ENCODE measurements at places on chromosomes 12 and 14.

DNA sequence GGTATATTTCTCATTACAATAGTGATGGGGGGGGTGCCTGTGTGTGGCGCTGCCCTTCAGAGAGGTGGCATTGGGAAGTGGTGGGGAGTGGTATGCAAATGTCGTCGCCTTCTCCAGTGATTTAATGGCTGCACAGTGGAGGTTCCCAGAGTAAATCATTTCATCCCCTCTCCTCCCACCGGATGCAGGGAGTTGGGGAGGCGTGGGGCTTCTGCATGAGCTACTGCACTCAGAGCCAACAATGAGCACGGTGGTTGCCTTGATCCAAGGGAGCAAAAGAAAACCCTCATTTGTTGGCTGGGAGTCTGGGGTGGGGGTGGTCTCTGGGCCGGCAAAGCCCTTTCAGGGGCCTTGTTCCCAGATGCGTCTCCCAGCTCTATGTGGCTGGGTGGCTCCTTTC, 124.3 kb downstream of the AACS start:
- DNase-seq = no peak

DNA sequence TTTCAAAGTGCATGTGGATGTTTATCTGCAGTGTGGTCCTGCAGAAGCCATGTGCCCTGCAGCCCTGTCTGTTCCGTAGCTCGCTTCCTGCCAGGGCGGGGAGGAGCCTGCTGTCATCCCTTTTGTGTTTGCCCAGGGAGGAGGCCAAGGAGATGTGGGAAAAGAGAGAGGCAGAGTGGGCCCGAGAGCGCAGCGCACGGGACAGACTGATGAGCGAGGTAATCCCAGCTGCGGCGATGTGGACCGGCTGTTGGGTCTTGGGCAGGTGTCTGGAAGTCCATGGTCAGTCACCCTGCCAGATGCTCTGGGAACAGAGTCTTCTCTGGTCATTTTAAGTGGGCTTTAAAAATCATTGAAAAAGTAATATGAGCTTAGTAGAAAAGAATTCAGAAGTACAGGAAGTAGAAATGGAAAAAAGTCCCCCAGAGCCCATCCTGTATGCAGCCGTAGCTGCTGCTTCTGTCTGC, 12.8 kb downstream of the TCHP start:
- DNase-seq = no peak

- no peak for DNase-seq
These were observed 71.8 kb upstream of the PLEKHG7 start for GRCh38 chr12:92630968-92631367.

DNA sequence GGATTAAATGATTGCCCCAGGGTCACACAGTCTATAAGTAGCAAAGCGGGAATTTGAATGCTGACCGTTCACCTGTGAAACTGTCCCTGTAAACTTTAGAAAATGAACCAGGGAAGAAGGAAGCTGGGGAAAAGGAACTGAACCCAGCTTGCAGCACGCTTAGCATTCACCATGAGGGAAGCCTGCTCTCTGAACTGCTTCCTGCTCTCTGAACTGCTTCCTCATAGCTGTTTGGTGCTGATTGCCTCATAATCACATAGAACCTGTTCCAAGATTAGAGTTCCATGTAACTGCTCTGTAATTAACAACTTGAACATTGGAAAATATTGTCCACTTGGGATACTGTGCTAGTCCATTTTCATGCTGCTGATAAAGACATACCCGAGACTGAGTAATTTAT, 1504.8 kb upstream of the TMEM132C start:
- no peak for DNase-seq

GRCh38 chr12:17060260-17060659, 454.3 kb upstream of the LMO3 start:
- DNase-seq = no peak

GRCh38 chr12:71439613-71440344, at the start of gene LGR5:
TSS of gene LGR5 (plus strand) at chr12:71439798. CDS start at chr12:71440081, 283 bp downstream.
- DNase-seq = peak; percentile 34

GRCh38 chr12:77049767-77050353, 15.5 kb downstream of the E2F7 start:
- DNase-seq = peak; percentile 49

- DNase-seq = no peak
These were observed 39.4 kb downstream of the SH2B3 start for GRCh38 chr12:111444925-111445725.

DNA sequence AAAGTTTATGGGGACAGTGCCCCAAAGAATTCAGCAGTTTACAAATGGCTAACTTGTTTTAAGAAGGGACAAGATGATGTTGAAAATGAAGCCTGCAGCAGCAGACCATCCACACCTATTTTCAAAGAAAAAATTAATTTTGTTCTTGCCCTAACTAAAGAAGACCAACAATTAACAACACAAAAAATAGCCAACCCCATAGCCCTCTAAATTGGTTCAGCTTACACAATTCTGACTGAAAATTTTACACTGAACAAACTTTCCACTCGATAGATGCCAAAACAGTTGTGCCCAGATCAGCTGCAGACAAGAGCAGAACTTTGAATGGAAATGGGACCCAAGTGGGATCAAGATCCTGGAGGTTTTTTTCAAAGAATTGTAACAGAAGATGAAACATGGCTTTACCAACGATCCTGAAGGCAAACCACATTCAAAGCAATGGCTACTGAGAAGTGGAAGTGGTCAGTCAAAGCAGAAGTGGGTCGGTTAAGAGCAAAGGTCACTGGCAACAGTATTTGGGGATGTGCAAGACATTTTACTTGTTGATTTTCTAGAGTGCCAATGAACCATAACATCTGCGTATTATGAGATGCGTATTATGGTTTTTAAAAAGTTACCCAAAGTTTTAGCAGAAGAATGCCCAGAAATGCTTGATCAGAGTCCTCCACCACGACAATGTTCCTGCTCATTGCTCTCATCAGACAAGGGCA, 30.0 kb downstream of the SLC39A9 start:
- no peak for DNase-seq

DNA sequence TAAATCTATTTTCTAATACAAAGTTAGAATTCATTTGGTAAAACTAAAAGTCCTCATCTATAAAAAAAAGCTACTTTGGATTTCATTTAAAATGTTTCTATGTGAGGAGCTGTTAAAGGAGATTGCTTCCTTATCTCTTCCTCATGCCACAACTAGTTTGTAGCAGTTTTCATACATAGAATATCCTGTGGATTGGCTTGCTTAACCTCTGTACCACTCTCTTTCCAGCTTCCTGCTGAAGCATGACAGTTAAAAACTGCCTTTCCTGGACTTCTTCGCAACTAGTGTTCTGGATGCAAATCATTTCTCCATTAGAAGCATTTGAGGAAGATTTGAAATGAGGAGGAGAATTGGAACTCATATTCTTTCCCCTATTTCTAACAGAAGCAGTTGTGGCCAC, 49.6 kb downstream of the ST8SIA1 start:
- DNase-seq = no peak

- DNase-seq = no peak
These were observed 11.1 kb upstream of the KRT7 start for GRCh38 chr12:52221912-52222457.

DNA sequence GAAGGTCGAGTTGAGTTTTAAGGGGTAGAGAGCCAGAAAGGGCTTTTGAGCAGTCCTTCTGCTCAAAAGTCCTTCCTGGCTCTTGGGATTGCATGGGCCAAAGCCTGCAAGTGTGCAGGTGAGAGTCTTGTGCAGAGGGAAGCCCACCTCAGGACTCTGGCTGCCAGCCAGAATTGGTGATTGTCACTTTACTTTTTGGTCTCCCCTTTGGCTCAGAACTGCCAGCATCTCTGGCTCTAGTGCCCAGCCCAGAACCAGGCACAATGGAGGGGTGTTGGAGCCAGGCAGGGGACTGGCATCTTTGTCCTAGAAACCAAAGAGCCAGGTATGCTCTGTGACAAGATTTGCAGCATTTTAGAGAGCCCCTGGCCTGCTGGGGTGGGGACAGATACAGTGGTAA, 23.5 kb downstream of the FAM222A start:
- DNase-seq = no peak

GRCh38 chr14:92584816-92585215, 71.2 kb downstream of the RIN3 start:
- no peak for DNase-seq

DNA sequence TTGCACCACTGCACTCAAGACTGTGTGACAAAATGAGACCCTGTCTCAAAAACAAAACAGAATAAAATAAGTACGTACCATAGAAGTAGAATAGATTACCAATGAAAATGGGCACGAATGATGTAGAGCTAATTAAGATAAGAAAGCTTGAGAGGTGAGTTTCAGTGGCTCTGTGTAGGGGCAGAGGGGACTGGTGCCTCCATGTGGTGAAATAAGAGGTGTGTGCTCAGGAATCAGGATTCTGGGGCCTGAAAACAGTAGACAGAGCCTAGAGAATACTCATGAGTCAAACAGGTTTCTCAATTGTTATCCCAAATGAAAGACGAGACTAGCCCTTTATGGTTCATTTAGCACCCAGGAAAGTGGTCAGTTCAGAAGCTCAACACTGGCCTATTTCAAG, 1145.1 kb downstream of the FLRT2 start:
- no peak for DNase-seq

- no peak for DNase-seq
These were observed 53.8 kb downstream of the SPTLC2 start for GRCh38 chr14:77562681-77563080.

GRCh38 chr12:108582978-108583770, 14.7 kb downstream of the TMEM119 start:
- DNase-seq = no peak

DNA sequence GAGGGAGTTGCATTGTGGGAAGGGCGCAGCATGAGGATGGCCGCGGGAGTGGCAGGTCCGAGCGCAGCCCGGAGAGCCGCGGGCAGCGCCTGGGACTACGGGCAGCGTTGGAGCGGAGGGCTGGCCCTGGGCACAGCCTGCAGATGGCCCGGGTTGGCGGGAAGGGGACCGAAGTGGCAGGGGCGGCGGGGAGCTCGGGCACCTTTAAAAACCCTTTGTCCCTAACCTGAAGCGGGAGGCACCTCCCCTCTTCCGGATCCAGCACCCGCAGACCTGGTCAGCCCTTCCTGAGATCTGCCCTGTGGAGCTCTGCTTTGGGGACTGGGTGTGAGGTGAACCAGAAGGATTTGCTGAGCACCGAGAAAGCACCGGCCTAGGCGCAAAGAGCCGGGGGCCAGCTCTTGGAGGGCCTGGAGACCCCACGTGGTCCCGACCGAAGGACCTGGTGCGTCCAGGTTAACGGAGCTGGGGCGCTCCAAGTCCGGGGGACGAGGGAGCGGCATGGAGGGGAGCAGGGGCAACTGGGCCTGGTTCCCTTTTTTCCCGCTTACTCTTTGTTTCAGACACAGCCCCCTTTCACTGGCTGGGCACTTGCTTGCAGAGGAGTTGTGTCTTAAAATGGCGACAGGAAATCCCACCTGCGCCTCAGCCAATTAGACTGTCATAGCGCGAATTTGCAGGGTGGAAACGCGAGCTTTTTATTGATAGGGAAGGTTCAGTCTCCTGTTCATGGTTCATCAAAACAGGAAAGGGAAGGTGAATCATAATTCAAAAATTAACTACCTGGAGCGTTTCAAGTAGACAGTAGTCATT, 792 bp upstream of the SLC38A1 start:
- peak; percentile 54 for DNase-seq

DNA sequence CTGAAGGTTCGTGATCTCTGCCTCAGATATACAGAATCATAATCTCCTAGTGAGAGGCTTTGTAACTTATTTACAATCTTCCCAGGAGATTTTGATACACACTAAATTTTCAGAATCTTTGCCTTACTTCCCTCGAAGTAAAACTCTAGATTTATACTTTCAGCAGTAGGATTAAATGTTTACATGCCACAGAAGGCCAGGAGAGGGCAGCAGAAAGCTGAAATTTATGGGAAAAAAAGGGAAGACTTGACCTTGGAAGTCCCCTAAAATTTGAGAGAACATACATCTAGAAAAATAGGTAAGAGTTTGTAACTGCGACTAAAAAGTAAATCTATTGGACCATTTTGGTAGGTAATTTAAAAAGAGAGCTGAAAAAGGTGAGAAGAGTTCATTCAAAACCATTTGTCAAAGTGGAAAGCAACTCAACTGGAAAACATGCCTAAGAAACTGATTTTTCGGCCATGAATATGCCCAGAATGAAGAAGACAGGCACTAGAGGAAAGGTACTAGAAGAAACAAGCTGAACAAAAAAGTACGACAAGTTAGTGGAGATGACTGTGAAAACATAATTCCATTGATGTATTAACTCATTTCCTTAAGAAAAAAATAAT, 242.0 kb upstream of the MDGA2 start:
- DNase-seq = no peak

- no peak for DNase-seq
These were observed 166.0 kb upstream of the NOS1 start for GRCh38 chr12:117527479-117527855.

GRCh38 chr14:104561632-104562495, 17.7 kb upstream of the C14orf180 start:
- no peak for DNase-seq

DNA sequence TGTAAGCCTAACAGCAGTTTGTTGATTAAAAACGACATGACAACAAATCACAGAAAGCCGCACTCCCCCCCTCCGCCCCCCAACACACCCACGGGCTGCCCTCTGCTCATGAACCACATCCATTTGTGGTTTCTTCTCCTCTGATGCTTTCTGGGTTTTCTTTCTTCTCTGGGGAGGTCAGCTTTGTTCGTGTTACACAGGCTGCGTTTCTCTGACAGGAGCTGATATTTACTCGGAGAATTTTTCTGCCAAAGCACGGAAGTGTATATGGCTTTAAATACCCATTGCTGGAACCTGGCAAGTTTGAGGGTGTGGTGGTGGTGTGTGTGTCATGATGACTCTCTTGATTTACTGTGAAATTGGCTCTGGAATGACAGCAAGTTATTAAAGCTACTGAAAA, 883.7 kb upstream of the TMEM132C start:
- DNase-seq = no peak

- DNase-seq = no peak
These were observed 11.5 kb upstream of the PARP11 start for GRCh38 chr12:3884671-3885070.

- no peak for DNase-seq
These were observed 33.5 kb downstream of the DYRK2 start for GRCh38 chr12:67681941-67682620.

GRCh38 chr12:121159467-121160307, 27.0 kb downstream of the P2RX7 start:
- no peak for DNase-seq

DNA sequence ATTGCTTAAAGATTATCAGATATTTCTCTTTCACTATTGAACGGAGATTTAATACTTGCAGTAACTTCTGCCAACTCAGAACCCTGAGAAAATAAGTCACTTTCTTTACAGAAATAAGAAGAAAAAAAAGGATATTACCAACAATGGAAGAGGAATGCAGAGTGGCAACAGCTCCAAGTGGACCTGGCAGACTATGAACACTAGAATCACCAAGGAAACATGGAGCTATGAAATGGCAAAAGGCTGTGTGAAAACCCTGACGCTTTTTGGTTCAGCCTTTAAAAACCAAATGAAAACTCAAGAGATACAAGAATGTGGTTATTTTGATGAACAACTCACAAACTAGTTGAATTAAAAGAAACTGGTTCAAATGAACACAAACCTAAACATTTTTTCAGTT, 17.7 kb downstream of the DTD2 start:
- DNase-seq = no peak

- DNase-seq = no peak
These were observed 85.5 kb upstream of the EGLN3 start for GRCh38 chr14:34036319-34036766.

GRCh38 chr14:101503431-101504095, 57.7 kb upstream of the DIO3 start:
- DNase-seq = no peak

- no peak for DNase-seq
These were observed 380.5 kb upstream of the FBXO33 start for GRCh38 chr14:39812532-39813320.

All from T47D (cell line).